Adipocyte (in vitro differentiated cells): ENCODE measurements at places on chromosomes 5 and 9.

DNA sequence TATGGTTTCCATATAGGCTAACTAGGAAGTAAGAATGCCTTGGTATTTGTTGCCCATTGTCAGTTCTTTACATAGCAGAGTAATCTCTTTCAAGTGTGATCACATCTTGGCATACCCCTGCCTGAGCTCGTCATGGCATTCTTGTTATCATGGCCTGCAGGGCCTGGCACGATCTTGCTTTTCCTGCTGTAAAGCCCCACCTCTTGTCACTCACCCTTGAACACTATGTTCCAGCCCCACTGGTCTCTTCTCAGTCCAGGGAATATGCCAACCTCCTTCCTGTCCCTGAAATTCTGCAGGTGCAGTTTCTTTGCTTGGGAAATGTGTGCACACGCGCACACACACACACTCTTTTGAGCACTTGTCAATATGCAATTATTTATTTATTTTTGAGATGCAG is 250.2 kb upstream of the DMRT1 start:
- no peak for DNase-seq

- DNase-seq, result peak; percentile 70
Measured at GRCh38 chr5:107864793-107865192, 194.1 kb upstream of the EFNA5 start.

- DNase-seq, result peak; percentile 86
Measured at GRCh38 chr5:137629646-137630045, 106.2 kb downstream of the KLHL3 start.

GRCh38 chr5:146041180-146041789 is 64.1 kb downstream of the PLAC8L1 start:
- DNase-seq, result peak; percentile 20

GRCh38 chr9:125700791-125701190 is 6.2 kb downstream of the MAPKAP1 start:
- DNase-seq, result peak; percentile 27

- peak; percentile 46 for DNase-seq
Measured at GRCh38 chr9:121326130-121326838, 43.8 kb downstream of the STOM start.

GRCh38 chr5:107127878-107128277 is 542.9 kb downstream of the EFNA5 start:
- no peak for DNase-seq

- DNase-seq, result no peak
Measured at GRCh38 chr5:43903129-43903528, 300.1 kb downstream of the NNT start.

DNA sequence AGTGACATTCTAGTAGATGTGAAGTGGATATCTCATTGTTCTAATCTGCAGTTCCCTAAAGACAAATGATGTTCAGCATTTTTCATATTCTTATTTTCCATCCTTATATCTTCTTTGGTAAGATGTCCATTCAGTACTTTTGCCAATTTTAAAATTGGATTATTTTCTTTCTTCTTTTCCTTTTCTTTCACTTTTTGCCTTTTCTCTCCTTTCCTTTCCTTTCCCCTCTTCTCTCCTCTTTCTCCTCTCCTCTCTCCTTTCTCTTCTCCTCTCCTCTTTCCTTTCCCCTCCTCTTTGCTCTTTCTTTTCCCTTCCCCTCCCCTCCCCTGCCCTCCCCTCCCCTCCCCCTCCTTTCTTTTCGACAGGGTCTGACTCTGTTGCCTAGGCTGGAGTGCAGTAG is 10.1 kb downstream of the ZFYVE16 start:
- DNase-seq, result no peak

GRCh38 chr5:170917113-170917512 is 55.3 kb downstream of the RANBP17 start:
- DNase-seq, result peak; percentile 69

DNA sequence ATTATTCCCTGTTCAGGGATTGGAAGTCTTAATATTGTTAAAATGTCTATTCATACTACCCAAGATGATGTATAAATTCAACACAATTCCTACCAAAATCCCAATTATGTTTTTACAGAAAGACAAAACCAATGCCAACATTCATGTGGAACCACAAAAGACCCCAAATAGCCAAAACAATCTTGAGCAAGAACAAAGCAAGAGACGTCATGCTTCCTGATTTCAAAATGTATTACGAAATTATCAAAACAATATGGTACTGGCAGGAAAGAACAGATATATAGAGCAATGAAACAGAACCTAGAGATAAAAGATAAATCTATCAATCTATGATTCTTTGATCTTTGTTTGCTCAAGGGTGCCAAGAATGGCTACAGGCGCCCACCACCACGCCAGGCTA is 237.9 kb downstream of the TAF11L14 start:
- no peak for DNase-seq

GRCh38 chr9:76417394-76417793 is 23.2 kb upstream of the RFK start:
- no peak for DNase-seq

DNA sequence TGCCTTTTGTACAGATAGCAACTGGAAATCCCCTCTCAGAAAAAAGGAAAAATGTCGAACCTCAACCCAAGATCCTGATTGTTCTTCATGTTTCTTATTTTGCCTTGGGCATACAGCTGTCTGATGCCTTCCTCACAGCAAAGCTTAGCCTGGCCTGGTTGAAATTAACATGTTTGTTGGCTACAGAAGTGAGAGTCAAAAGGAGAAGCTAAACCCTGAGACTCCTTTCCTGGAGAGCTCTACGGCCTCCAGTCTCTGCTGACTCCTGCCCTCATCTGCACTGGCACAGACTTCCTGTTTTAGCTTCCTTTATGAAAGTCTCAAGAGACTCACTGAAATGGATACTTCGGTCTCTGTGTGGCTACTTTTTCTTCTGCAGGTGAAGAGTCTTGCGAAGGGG is 186.7 kb downstream of the PARP8 start:
- no peak for DNase-seq

GRCh38 chr9:114097613-114098020 is 1.5 kb downstream of the KIF12 start:
- DNase-seq, result no peak

- peak; percentile 71 for DNase-seq
Measured at GRCh38 chr5:10424124-10424731, 17.5 kb upstream of the ROPN1L start.

- DNase-seq, result no peak
Measured at GRCh38 chr9:136977223-136977622, at the start of gene PTGDS. Gene PTGDS (plus strand): TSS chr9:136977504. CDS start chr9:136977579, 75 bp downstream.

GRCh38 chr5:8581047-8581446 is 712.1 kb downstream of the MTRR start:
- DNase-seq, result no peak

GRCh38 chr5:134590992-134591659 is 41.5 kb downstream of the SAR1B start:
- DNase-seq, result no peak

- peak; percentile 89 for DNase-seq
Measured at GRCh38 chr5:150637245-150638052, 3.0 kb upstream of the SYNPO start.

DNA sequence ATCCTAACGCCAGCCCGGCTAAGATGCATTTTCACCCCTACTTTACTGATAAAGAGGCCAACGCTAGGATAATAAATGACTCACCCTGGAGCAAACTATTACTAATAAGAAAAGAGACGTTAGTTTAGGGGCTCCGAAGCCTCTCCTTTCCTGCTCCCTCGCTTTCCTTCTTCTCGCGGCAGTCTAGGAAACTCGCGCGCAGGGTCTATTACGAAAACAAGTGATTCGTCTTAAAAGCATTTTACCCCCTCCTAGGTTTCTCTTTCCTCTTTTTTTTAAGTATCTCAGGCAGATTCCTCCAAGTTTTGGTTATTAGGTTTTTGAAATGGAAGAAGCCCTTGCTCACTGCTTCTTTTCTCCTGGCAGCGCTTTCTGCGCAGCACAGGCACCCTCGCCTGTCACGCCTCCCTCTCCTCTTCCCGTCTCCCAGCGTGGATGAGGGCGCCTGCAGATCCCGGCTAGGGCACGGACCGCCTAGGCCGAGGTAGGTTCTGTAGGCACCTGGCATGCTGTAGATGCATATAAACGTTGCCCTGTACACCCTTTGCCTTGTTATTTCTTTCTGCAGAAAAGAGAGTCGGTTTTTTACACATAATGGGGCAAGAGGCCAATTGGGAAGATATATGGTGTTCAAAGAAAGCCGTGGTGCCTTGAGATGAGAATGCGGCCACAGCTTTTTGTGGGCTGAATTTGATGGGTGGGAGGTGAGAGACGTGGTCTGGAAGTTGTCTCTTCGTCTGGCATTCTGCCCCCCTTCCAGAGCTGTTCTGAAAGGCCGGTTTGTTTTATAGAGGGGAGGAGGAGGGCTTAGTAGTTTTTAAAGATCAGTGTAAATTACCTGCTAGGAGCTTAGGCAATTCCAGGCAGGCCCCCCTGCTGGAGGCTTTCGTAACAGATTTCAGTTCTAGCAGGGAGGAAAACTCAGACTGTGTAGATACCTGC is 983 bp downstream of the GCNT1 start:
- DNase-seq, result peak; percentile 86

- no peak for DNase-seq
Measured at GRCh38 chr5:1661831-1662558, 137.6 kb downstream of the MRPL36 start.

DNA sequence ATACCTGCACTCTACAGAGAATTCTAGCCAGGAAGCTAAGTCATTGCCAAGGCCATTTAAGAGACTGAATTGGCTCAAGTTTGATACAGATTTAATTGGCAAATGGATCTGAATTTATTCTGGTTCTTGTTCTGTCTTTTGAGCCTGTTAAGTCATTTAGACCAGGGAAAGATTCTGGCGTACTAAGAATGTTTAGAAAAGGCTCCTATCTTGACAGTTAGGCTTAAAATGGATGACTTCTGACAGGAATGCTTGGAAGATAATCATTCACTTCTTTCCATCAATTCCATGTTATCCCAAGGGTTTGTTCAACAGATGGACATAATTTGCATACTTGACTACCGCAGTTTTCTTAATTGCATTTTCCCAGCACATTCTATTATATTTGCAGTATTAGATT is 376.6 kb downstream of the PTPRD start:
- no peak for DNase-seq

DNA sequence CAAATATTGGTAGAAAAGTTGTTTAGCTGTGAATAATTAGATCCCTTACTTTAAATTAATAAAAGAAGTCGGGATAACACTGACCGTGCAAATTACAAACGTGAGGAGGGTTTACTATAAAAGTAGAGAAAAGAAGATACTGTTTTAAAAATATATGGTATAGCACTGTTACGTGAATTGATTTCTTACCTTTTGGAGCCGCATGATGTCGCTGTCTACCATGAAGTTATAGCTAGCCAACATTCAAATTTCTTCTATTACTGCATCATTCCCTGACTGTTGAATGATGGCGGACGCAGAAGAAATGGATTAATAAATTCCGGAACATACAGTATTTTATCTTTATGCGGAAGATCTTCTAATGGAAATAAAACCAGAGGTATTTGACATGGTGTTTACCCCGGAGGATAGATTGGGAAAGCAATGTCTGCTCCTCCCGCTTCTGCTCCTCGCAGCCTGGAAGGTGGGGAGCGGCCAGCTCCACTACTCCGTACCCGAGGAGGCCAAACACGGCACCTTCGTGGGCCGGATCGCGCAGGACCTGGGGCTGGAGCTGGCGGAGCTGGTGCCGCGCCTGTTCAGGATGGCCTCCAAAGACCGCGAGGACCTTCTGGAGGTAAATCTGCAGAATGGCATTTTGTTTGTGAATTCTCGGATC is at the start of gene PCDHA6:
PCDHA6 (plus strand) TSS at position 257 of the 658 bp plus-strand sequence; CDS start at position 389, 132 bp downstream.
- DNase-seq, result peak; percentile 28

DNA sequence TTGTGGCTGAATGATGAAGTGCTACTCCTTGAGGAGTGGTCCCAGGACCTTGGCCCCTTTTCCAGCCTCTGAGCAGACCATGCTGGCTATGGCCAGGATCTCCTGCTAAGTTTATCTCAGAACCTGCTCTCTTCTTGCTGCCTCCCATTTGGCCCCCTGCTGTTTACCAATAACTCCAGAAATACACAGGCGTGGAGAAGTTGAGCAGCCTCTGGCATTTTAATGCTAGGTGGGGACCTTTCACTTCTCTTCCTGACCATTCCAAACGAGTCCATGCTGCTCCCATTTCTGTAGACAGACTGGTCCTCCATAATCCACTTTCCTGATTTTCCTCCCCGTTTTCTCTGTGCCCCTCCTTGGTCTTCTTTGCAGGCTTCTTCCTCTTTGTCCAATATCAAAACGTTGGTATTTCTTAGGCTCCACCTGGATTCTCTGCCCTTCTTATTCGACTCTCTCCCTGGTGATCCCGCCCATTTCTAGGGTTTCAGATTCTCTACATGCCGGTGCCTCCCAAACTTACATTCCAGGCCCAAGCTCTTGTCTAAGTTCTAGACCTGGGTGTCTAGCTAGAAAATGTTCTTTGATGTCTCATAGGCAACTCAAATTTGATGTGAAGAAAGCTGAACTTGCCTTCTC is 33.4 kb upstream of the TNFAIP8 start:
- DNase-seq, result no peak

DNA sequence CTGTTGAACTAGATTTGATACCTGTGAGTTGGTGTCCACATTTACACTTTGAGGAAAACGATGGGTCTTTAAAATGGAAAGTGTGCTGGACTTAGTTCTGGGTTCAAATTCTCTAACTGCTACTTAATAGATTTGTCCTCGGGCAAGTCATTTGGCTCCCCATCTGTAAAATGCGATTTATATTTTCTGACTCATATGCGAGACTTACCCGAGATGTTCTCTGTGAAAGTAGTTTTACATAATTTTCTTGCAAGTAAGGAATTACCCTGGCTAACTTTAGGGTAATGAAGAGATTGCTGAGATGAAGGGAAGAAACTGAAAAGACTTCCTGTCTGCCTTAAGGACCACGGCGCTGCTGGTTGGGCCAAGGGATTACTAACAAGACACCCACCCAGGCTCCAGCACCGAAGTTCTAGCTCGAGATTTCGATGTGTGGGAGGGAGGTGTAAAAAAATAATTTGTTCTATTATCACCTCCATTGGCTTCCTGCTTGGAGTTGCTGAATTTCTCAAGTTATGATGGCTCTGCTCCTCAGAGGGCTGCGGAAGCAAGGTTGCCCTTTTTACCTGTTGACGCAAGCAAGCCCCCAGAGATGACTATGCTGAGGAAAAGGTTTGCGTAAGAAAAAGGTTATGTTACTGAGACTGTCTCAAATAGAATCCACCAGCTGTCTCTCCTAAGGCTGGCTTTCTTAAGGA is 24.1 kb downstream of the PCSK1 start:
- no peak for DNase-seq

GRCh38 chr9:37707748-37708147 is 45.9 kb upstream of the TRMT10B start:
- no peak for DNase-seq
